ENCODE measurements at places on chromosomes 4 and X.

- no peak for DNase-seq
These were observed 56.8 kb downstream of the COX18 start for GRCh38 chr4:73012673-73013072.

GRCh38 chr4:53923921-53924320 is 140.5 kb downstream of the CHIC2 start:
- DNase-seq = no peak

GRCh38 chrX:72280321-72280845 is 3.3 kb upstream of the RPS4X start:
- no peak for DNase-seq

GRCh38 chr4:143618811-143619210 is 81.7 kb downstream of the FREM3 start:
- DNase-seq = no peak

DNA sequence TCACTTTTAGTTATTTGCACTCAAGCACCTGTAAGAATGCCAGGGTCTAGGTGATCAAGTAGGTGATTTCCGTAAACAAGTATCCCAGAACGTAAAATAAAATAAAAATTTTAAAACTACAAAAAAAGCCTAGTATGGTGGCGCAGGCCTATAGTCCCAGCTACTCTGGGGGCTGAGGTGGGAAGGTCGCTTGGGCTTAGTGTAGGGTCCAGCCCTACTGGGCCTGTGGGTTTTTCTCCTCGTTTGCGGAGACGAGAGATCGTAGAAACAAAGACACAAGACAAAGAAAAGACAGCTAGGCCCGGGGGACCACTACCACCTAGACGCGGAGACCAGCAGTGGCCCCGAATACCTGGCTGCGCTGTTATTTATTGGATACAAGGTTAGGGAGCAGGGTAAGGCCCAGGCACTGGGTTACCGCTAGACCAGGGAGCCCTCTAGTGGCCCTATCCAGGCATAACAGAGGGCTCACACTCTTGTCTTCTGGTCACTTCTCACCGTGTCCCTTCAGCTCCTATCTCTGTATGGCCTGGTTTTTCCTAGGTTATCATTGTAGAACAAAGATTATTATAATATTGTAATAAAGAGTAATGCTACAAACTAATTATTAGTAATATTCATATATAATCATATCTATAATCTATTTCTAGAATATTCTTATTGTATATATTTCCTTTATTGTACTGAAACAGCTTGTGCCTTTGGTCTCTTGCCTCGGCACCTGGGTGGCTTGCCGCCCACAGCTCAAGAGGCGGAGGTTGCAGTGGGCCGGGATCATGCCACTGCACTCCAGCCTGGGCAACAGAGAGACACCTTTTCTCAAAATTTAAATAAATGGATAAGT is 38.4 kb downstream of the SAGE1 start:
- DNase-seq = no peak
